ENCODE measurements at places on chromosomes 4 and X. TPM values are rescaled to one million over a fixed set of nuclear protein-coding genes. Genes with fewer than 3 reads are reported as not detected.

DNA sequence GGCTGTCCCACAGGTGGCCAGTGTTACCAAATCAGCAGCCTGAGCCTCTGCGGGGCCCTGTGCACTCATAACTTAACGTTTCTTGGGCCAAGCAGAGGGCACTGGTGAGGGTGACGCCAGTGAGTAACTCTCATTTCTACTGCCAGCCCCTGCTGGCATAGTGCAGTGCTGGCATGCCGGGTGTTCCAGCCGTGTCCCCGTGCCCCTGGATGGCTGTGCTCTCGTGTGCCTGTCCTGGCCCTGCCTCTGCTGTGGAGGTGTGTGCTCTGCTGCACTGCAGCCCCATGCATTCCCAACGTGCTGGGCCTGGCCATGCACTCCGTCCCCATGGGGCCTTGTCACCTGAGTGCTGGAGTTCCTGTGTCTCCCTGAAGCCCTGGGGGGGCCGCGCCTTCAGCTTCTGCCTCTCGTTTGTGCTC lies 14.7 kb downstream of the TBC1D14 start:
- no peaks in the 10 kb centered on the region for H3K27me3 ChIP-seq
- no peak for DNase-seq
- H3K36me3 ChIP-seq, result peaks cover 10% of the 10 kb centered on the region
- no peak overlapping the region for H3K27ac ChIP-seq
- H3K4me1 ChIP-seq, result peaks cover 11% of the 10 kb centered on the region

GRCh38 chr4:145935253-145936141 lies 3.1 kb downstream of the ZNF827 start:
- peak overlapping the region; percentile 93 for H3K4me3 ChIP-seq
- H3K27ac ChIP-seq, result peak overlapping the region; percentile 88
- no peaks in the 10 kb centered on the region for H3K36me3 ChIP-seq
- H3K27me3 ChIP-seq, result no peaks in the 10 kb centered on the region
- DNase-seq, result peak; percentile 48

GRCh38 chrX:106415276-106415895 lies 196.4 kb upstream of the RADX start:
- no peak for DNase-seq
- H3K4me1 ChIP-seq, result no peaks in the 10 kb centered on the region
- no peak overlapping the region for H3K27ac ChIP-seq
- H3K36me3 ChIP-seq, result no peaks in the 10 kb centered on the region
- H3K27me3 ChIP-seq, result no peaks in the 10 kb centered on the region

Gene FAM47A
- not detected for total RNA-seq

Gene FAT4
- total RNA-seq, result 0.03 TPM

DNA sequence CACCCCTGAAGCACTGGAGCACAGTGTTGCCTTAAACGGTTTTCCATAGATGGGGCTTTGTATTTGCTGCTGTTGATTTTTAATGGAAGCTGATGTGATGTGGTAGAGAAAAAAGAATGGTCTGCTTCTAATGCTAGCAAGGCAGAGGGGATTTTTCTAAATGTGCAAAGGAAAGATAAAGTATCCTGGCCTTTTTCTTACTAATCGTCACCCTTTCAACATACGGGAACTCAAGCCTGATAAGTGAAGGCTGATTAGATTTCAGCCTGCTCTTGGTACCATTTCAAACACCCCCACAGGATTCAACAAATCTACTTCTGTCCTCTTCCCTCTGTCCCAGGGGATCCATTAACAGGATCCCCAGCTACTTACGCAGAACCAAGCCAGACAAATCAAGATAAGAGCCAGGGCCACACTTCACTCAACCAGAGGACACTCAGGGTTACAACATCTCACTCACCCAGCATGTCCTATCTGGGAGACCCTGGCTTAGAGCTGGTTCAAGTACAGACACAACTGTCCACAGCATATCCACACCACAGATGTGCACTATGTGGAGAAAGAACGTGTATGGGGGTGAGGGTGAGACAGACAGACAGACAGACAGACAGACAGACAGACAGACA lies 180.0 kb downstream of the SH3KBP1 start:
- H3K4me1 ChIP-seq, result peaks cover 10% of the 10 kb centered on the region
- DNase-seq, result no peak
- no peaks in the 10 kb centered on the region for H3K27me3 ChIP-seq
- H3K4me3 ChIP-seq, result no peak overlapping the region
- no peak overlapping the region for H3K27ac ChIP-seq

GRCh38 chr4:7254736-7255487 lies 62.6 kb downstream of the SORCS2 start:
- no peak overlapping the region for H3K4me3 ChIP-seq
- peak; percentile 54 for DNase-seq
- no peaks in the 10 kb centered on the region for H3K36me3 ChIP-seq
- no peaks in the 10 kb centered on the region for H3K27me3 ChIP-seq
- no peak overlapping the region for H3K27ac ChIP-seq
- peaks cover 7% of the 10 kb centered on the region for H3K4me1 ChIP-seq

DNA sequence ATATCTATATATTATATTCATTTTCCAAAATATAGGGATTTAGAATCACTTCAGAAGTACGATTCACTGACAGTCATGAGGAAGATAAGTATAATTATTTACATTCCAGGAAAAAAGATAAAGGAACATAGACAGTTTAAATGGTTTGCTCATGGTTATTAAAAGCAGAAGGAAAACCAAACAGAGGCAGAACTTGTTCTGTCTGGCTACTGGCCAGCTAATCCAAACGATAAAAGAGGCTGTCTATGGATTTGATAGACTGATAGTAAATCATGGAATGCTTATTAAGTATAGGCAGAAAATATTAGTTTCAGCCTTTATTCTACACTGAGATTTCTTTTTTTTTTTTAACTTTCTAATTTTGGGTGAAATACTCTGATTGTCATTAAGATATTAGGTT lies 50.2 kb downstream of the RPGR start:
- no peak overlapping the region for H3K4me3 ChIP-seq
- H3K27me3 ChIP-seq, result no peaks in the 10 kb centered on the region
- no peak for DNase-seq
- no peaks in the 10 kb centered on the region for H3K4me1 ChIP-seq

DNA sequence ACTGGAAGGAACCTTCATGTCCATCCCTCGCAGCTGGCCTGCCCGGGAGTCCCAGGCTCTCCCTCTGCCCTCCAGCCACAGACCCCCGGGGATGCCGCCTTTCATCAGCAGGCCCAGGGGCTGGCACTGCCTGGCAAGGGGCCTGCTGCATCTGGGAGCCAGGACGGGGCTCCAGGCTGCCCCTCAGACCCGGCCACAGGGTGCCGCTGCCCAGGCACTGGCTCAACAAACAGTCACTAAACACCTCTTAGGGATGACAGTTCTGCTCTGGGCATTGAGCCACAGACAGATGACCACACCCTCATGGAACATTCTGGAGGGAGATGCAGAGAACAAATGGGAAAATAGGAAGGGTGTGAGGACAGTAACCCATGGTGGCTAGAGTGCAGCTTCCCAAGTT lies 109.3 kb downstream of the HMX1 start:
- no peaks in the 10 kb centered on the region for H3K36me3 ChIP-seq
- no peak for DNase-seq
- no peaks in the 10 kb centered on the region for H3K4me1 ChIP-seq
- H3K27ac ChIP-seq, result no peak overlapping the region
- H3K27me3 ChIP-seq, result no peaks in the 10 kb centered on the region

DNA sequence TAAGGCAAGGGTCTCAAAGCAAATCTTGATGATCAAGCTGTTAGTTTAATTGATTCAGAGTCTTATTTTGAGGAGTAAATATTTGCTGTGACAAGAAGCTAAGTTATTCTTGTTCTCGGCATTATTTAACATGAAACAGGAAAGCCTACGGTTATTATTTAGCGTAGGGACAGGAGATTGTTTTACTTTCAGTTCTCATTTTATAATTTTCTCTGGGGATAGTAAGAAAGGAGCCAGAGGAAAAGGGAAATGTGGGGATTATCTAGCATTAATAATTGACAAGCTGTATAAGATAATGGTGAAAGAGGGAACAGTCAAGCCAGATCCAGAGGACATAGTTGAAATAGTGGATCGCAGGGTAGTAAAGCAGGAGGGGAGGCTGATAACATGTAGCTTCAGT lies 39.7 kb upstream of the PARM1 start:
- H3K36me3 ChIP-seq, result no peaks in the 10 kb centered on the region
- DNase-seq, result no peak
- H3K27me3 ChIP-seq, result no peaks in the 10 kb centered on the region
- H3K4me3 ChIP-seq, result no peak overlapping the region

DNA sequence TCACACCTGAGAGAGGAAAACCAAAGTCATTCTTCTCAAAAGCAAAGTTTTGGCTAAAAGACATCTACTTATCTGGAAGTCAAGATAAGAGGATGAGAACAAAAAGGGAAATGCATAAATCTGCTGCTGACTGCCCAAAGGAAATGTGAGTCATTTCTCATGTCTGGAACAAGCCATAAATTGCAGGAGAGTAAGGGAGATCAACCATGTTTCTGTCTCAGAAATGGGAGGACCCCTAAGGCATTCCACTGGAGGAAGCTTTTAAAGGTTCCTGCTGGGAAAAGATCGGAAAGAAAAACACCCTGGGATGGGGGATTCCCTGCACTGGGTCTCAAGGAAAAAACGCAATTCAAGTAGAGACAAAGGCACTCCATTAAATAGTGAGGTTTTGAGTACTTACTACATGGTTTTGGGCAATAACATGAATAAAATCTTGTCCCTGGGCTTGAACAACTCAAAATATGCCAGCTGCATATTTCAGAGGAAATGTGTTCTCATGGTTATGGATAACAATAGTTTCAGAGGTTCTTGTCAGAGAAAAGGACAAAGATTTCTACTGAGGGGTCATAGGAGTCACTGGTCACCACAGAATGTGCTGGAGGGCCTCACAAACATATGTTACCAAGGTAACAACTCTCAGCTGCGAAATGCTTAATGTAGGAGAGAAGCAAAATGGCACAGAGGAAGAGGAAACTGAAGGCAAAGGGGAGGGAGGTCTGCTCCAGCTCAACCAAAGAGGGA lies 19.3 kb downstream of the GPR143 start:
- H3K27me3 ChIP-seq, result no peaks in the 10 kb centered on the region
- H3K4me3 ChIP-seq, result no peak overlapping the region
- H3K27ac ChIP-seq, result no peak overlapping the region
- no peak for DNase-seq
- H3K4me1 ChIP-seq, result no peaks in the 10 kb centered on the region

DNA sequence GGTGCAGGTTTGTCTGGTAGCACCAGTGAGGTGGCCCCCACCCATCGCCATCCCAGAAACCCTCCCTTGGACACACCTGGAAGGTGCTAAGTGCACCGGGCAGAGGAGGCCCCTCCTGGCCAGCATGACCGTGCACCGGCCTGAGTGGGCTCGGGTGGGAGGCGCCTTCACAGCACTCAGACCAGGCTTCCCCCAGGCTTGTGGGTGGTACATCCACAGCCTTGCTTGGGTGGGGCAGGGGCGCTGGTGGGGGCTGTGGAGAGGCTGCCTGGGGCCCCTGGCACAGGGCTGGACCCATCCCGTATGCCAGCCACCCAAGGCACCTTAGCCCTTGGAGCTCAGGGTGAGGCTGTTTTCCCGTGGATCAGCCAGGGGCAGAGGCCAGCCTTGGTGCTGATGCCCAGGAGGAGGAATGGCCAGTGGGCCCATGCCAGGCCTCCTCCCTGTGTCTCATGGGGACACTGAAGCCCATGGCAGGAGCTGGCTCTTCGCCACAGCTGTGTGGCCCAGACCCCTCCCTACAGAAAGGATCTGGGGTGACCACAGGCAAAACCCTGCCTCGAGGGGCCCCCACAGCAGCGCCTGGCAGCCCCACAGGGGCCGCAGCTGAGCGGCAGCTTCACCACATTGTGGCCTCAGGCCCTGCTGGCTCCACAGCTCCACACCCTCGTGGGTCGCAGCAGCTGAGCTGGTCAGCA lies 21.4 kb downstream of the NKX1-1 start:
- no peak for DNase-seq
- no peaks in the 10 kb centered on the region for H3K4me1 ChIP-seq
- H3K27ac ChIP-seq, result no peak overlapping the region

Gene IL15
- 8.1 TPM for total RNA-seq

GRCh38 chr4:151152028-151152427 lies 52.6 kb downstream of the RPS3A start:
- no peaks in the 10 kb centered on the region for H3K4me1 ChIP-seq
- H3K4me3 ChIP-seq, result no peak overlapping the region
- no peak overlapping the region for H3K27ac ChIP-seq
- H3K27me3 ChIP-seq, result no peaks in the 10 kb centered on the region

Gene MFAP3L
- total RNA-seq, result not detected

Gene IL13RA2
- not detected for total RNA-seq

DNA sequence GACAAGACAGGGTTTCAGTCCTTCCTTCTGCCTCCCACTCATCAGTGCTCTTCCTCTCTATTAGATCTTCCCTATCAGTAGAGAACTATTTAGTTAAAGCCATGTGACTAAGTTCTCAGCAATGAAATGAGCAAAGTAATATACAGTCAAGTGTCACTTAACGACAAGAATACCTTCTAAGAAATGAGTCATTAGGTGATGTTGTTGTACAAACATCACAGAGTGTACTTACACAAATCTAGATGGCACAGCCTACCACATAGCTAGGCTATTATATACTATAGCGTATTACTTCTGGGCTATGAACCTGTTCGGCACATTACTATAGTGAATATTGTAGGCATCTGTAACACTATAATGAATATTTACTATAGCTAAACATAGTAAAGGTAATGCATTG lies 71.3 kb downstream of the POU4F2 start:
- DNase-seq, result no peak
- no peak overlapping the region for H3K27ac ChIP-seq
- no peaks in the 10 kb centered on the region for H3K36me3 ChIP-seq
- no peaks in the 10 kb centered on the region for H3K4me1 ChIP-seq
- H3K4me3 ChIP-seq, result no peak overlapping the region
- H3K27me3 ChIP-seq, result peaks cover 2% of the 10 kb centered on the region

Gene HSPA4L
- 21.5 TPM for total RNA-seq

Gene DMRTC1
- total RNA-seq, result not detected

DNA sequence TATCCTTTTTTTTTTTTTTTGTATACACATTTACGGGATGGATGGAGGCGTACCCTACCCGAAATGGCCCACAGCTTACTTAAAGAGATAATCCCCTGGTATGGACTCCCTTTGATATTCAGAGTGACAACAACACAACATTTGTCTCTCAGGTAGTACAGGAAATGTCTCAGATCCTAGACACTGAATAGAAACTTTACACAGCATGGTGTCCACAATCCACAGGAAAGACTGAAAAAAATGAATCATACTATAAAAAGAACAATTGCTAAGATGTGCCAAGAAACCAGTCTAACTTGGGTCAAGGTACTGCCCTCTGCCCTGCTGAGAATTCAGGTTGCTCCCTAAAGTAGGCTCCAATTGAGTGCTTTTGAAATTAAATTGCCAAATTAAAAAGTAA lies 100.8 kb upstream of the LANCL3 start:
- H3K36me3 ChIP-seq, result no peaks in the 10 kb centered on the region
- H3K4me1 ChIP-seq, result no peaks in the 10 kb centered on the region
- no peak for DNase-seq
- no peaks in the 10 kb centered on the region for H3K27me3 ChIP-seq
- no peak overlapping the region for H3K27ac ChIP-seq

Measured in GM12878 (cell line).